ENCODE measurements at places on chromosomes 3 and 15.

DNA sequence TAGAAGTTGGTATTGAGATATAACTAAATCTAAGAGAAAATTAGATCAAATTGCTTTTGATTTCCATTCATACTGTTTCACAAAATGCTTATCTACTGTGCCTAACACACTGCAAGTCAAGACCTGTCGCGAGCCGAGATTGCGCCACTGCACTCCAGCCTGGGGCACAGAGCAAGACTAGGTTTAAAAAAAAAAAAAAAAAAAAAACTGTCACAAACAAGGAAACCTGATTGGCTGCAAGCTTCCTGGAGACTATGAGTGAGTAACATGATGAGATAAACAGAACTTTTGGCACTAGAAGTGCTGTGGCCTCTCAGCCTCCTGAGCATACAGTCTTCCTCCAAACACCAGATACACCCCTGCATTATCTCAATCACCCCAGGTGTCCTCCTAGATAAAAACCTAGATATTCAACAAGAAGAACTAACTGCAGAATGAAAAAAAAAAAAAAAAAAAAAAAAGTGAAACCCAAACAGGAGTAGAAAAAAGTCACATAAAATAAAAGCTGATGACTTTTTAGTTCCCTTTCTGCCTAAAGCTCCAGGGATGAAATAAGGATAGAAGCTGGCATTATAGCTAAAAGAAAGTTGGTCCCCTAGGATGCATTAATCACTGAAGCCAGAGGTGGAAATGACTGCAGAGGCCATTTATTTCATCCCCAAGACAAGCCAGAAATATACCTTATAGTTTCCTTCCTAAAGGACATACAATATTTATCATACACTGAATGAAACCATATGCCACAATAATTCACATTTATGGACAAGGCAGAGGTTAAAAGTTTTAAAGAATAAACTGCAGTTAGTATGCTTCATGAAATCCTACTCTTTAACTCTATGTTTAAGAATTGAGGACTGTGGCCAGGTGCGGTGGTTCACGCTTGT lies 82.4 kb downstream of the P3H2 start:
- no peak for DNase-seq

DNA sequence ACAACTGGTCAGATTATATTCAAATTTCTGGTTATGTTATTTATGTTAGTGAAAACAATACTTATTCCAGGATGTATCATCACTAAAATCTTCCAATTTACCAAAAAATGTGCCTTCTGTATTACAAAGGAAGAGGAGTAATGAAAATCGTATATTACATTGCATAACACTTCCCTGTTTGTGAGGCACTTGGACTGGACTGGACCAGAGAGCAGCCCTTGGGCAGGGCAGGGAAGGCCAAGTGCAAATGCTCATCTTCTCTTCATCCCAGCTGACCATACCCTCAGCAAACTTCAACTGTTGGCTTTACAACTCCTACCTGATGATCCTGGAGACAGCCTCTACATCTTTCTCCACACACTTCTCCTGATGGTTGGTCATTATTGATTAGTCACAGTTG lies 285.7 kb upstream of the MME start:
- DNase-seq = no peak

DNA sequence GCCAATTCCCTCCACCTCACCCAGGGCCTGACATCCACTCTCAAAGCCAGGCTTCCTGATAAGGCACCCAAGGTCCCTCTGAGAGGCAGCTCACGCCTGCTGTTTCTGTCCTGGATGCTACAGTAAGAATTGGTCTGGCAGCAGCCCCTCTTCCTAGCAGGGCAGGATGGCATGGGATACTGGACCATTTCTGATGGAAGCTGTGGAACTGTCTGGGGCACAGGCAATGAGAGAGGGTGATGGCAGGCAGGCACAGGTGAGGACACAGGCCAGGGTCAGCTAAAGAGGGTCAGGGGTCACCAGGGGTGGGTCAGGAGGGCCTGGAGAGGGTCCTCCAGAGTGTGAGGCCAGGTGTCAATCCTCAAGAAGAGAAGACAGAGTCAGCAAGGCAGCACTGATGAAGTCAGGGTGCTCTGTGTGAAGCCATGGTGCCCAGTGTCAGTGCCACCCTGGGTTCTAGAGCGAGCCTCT lies 41.9 kb upstream of the SLC41A3 start:
- DNase-seq = no peak

DNA sequence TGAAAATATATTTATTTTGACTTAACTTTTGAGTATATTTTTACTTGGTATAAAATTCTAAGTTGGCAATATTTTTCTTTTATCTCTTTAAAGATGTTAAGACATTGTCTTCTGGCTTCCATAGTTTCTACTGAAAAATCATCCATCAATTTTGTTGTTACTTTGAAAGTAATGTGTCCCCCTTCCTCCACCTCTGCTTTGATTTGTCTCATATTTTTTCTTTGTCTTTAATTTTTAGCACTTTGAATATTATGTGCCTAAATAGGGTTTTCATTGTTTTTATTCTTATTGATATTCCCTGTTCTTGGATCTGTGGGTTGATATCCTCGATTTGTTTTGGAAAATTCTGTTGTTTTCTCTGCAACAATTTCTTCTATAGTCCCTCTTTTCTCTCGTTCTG lies 157.4 kb downstream of the CD47 start:
- DNase-seq = no peak

- DNase-seq = no peak
These were observed 298.2 kb downstream of the UBE2E2 start for GRCh38 chr3:23501201-23501802.

DNA sequence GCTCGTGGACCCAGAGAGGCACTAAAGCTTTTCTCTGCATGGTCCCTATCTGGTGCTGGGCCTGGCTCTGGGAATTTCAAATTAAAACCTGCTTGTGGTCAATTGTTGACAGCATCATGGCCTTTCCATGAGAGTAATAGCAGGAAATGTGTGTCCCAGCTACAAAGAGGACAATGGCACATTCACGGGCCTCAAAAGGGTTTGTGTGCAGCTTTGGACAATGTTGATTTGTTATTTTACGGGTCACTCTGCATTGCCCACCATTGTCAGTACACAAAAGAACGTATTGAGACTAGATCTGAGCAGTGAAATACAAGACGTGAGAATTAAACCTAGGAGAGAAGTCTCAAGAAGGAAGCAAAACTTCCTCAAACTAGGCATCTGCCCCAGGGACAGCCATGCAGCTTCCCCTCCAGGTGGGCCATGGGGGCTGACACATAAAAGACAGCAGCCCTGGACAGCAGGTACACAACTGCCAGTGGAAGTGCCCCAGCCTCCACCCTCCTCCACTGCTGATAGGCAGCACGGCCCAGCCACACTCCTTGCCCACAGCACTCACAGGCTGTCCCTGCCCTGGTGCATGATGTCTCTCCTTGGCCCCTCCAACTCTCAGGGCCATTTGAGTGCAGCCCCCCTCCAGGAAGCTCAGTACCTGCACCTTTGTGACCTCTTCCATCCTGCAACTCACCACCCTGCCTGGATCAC lies 15.9 kb upstream of the LTF start:
- no peak for DNase-seq

DNA sequence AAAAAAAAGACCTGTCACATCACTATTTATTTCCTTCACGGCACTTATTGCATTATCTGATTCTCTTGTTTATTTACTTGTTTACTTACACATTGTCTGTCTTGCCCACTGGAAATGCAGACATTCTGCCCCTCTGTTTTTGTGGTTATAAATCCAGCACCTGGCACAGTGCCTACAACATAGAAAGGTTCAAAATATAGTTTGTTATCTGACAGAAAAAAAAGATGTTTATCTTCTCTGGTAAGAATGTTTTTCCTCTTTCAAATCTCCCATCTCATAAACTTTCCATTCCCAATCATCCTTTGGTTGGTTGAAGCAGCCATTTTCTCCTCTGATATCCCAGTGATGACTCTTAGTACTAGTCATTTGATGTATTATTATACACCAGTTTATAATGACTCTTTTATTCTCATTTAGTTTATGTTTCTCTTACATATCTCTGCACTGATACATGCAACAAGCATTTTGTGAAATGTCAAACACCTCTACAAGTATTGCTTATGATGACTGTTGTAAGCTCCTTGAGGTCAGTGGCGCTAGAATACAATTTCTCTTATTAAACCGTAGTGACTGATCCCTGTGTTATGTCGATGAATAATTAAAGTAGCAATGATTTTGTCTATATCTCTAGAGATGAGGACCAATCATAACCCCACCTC lies 398.4 kb upstream of the TBL1XR1 start:
- DNase-seq = no peak

DNA sequence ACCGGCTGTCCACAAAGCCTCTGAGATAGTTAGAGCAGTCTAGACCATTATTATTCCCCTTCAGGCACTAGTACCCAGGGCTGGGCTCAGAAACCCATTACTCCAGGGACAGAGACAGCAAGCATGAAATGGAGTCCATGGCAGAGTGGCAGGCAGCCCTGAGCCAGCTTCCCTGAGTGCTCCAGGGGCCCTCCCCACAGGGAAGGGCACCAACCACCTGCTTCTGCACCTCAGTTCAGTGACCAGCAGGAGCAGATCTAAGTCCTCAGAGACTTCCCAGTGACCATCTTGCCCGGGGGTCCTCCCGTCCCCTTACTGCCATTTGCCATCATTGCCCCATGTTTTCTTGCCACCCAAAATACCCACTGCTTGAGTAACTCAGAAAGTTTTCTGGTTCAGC lies 62.0 kb downstream of the DAPK2 start:
- no peak for DNase-seq

DNA sequence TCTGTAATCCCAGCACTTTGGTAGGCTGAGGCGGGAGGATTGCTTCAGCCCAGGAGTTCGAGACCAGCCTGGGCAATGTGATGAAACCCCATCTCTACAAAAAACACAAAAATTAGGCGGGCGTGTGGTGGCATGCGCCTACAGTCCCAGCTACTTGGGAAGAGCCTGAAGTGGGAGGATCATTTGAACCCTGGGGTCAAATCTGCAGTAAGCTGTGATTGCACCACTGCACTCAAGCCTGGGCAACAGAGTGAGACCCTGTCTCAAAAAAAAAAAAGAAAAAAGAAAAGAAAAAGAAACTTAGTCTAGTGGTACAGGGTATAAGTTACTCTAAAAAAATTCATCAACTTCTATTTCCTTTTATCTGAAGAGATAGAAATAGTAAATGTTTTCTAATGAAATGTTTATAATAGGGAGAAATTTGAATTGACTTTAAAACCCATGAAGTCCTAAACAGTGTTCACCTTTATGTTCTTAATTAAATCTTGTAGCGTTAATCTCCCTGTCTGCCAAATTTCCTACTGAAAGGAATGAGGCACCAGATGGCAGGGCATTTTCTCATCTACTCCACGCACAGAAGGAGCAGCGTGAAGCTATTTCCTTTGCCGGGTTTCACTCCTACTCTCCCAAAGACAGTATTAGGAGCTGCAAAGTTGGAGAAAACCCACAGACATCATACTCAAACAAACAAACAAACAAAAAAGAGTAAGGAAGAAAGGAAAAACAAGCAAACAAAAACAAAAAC lies 1.9 kb downstream of the PCLAF start:
- DNase-seq = no peak

DNA sequence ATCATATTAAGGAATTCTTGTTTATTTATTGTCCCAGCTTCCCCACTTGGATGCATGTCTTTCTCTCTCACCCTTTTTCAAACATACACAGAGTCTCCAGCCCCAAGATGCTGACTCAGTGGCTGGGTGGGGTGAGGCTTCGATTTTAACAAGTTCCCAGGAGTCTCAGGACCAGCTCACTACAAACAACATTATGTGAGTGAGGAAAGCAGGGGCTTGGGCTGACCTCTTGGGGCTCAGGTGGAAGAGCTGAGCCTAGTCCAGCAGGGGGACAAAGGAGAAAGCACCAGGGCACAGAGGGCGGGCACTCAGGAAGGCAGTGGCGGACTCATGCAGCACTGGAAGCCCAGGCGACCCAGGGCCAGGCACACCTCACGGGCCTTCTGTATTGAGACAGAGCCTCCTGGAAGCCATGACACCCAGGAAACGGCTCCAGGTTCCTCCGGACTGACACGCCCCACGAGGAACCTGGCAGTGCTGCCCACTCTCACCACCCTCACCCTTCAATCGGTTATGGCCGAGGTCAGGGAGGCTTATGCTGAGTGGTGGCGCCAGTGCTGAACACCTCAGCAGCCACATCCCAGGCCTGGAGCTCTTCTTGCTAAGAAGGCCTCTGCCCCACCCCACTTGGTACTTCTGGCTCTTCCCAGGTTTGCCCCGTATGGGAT lies 97.4 kb downstream of the LRIG1 start:
- DNase-seq = no peak

DNA sequence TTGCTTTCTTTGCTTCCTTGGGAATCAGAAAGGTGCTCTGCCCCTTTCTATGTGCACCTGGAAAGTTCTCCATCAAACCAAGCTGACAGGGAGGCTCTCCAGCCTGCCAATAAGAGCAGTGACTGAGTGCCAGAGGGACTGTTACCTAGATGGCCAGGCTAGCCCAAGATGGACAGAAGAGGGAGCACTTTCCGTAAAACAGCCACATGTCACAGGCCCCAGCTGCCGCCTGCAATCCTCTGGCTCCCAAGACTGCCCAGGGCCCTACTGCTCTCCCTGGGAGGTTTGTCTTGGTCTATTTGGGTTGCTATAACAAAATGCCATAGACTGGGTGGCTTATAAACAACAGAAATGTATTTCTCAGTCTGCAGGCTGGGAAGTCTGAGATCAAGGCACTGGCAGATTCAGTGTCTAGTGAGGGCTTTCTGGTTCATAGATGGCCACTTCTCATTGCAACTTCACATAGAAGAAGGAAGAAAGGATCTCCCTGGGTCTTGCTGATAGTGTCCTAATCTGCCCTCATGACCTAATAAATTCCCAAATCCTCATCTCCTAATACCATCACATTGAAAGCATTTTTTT lies 72.3 kb downstream of the TAMM41 start:
- no peak for DNase-seq

DNA sequence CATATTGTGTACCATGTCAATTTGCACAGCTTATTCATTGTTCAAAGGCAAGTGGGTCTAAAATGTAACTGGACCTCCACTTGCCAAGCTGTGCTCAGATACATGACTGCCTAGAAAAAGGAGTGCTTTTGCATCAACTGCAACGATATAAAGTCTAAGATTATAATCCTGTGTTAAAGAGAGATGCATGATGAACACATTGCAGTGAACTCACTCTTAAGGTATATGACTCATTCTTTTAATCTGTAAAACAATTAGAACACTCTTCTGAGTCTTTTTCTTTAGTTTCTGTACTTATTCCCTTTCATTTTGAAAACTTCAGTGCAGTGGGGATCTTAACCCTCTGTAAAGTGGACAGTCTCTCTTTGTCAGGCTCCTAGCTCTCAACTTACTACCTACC lies 982.8 kb downstream of the ROBO1 start:
- DNase-seq = no peak

DNA sequence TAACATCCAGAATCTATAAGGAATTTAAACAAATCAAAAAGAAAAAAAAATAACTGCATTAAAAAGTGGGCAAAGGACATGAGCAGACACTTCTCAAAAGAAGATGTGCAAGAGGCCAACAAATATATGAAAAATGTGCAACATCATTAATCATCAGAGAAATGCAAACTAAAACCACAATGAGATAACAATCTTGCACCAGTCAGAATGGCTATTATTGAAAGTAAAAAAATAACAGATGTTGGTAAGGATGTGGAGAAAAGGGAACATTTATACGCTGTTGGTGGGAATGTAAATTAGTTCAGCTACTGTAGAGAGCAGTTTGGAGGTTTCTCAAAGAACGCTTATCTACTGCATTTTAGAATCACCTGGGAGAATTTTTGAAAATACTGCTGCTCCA lies 186.1 kb downstream of the OTOL1 start:
- DNase-seq = no peak

GRCh38 chr15:40999190-40999589 lies 45.9 kb downstream of the CHAC1 start:
- no peak for DNase-seq

GRCh38 chr15:90774731-90775514 lies 57.8 kb downstream of the BLM start:
- DNase-seq = no peak
